ENCODE measurements at places on chromosomes 4 and X. TPM values are rescaled to one million over a fixed set of nuclear protein-coding genes. Genes with fewer than 3 reads are reported as not detected.

Gene HPSE
- 8.9 TPM for total RNA-seq

Gene NAP1L3
- total RNA-seq = 9.0 TPM

Gene SPACA5
- not detected for total RNA-seq

Gene MTNR1A
- total RNA-seq = not detected

Gene PDZD4
- 4.4 TPM for total RNA-seq

Gene FHDC1
- 0.11 TPM for total RNA-seq

Gene CPZ
- total RNA-seq = not detected

Gene SPINK2
- total RNA-seq = 3.6 TPM

Gene TCEAL8
- 35.3 TPM for total RNA-seq

Gene ETDB
- not detected for total RNA-seq

Gene UGT2B17
- not detected for total RNA-seq

Gene RPS6KA6
- 0.39 TPM for total RNA-seq

Gene FAM13A
- total RNA-seq = 12.2 TPM

Gene XG
- total RNA-seq = not detected

Gene PDK3
- 30.3 TPM for total RNA-seq

Gene SPANXD
- not detected for total RNA-seq

Gene MAP9
- total RNA-seq = 7.9 TPM

Gene AR
- 0.19 TPM for total RNA-seq

Gene MAGEE1
- total RNA-seq = 10.5 TPM

Gene GSPT2
- 12.0 TPM for total RNA-seq

Gene SPANXN3
- not detected for total RNA-seq

Gene TBC1D1
- 44.8 TPM for total RNA-seq

Gene PDGFC
- total RNA-seq = 0.29 TPM

Gene USP46
- 25.7 TPM for total RNA-seq

Gene PNMA6A
- total RNA-seq = not detected

Gene FGFR3
- 0.53 TPM for total RNA-seq

Gene CTAG1B
- not detected for total RNA-seq

Gene ZMAT1
- 40.0 TPM for total RNA-seq

Gene SMR3B
- total RNA-seq = not detected

Gene SPATA4
- total RNA-seq = not detected

Gene BLOC1S4
- 35.3 TPM for total RNA-seq

Gene SLC10A4
- 0.17 TPM for total RNA-seq

Gene SETD7
- total RNA-seq = 13.8 TPM

Gene ADH4
- not detected for total RNA-seq

Gene TEX13B
- total RNA-seq = not detected

Gene LRAT
- not detected for total RNA-seq

Gene ZNF157
- 1.00 TPM for total RNA-seq

Gene TACR3
- total RNA-seq = not detected

Gene TNIP3
- total RNA-seq = 0.55 TPM

Gene USP17L22
- not detected for total RNA-seq

Gene ARMCX1
- total RNA-seq = 0.39 TPM

Gene BTK
- total RNA-seq = 1.9 TPM

Gene SPANXC
- not detected for total RNA-seq

Gene FGB
- total RNA-seq = not detected

Gene FRMD7
- not detected for total RNA-seq

All from CD4-positive, alpha-beta memory T cell (primary cell).